Osteocyte (in vitro differentiated cells): ENCODE measurements at places on chromosomes 3 and 15. TPM values are rescaled to one million over a fixed set of nuclear protein-coding genes. Genes with fewer than 3 reads are reported as not detected.

DNA sequence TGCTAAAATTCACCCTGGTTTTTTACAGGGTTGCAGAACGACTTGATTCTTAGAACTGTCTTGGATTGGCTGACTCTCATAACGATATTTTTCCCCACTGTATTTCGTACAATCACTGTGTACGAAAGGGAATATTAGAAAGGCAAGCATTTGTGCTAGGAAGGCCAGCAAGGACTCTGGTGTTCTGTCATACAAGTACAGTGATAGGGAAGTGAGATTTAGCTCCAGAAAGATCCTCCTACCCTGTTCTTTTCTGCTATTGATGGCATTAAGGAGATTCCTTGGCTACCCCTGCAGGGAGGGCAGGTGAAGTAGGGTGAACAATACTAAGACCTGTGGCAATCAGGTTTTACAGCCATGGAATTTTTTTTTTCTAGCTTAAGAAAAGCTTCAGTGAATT, 53.8 kb upstream of the SCAANT1 start:
- no peak for DNase-seq

- DNase-seq, result peak; percentile 93
Measured at GRCh38 chr3:159765030-159765859, 223.4 kb upstream of the IL12A start.

Gene STAB1
- total RNA-seq, result not detected in 2 replicates

DNA sequence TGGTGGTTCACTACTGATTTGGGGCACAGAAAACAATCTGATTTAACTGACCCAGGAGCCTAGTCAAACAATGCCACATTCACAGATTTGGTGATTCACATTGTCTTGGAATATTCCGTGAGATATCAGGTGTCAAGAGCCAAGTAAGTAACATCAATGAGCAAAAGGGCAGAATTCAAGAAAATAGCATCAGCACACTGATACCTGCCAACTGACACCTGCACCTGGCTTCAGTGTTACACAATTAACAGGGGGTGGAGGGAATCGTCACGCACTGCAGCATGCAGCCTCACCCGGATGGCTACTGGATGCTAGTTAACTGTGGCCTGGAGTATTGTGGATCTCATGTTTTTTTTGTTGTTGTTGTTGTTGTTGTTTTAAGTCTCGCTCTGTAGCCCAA, 17.6 kb downstream of the CCNL1 start:
- DNase-seq, result no peak

Gene EPHB3
- total RNA-seq, result 10.6 and 11.4 TPM in 2 replicates
